ENCODE measurements at places on chromosomes 16 and 17.
A peak's percentile ranks its signal among the peaks of the same experiment; 100 is the strongest.

DNA sequence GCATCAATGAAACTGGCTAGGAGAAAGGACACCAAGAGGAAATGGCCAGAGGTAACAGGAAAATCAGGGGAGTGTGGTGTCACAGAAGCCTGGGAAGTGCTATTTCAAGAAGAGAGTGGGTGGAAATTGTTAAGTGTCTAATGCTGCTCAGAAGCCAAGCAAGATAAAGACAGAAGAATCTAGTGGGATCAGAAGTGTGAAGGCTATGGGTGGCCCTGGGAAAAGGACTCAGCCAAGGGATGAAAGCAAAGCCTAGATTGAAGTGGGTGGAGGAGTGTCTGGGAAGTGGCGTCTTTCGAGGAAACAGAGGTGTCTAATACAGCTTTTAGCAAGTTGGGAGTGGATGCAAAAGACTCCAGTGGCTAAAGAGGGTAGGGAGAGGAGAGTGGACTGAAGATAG, 13.4 kb downstream of the PDZD9 start:
- peaks cover 17% of the 10 kb centered on the region for H3K36me3 ChIP-seq
- no peaks in the 10 kb centered on the region for H3K27me3 ChIP-seq
- no peaks in the 10 kb centered on the region for H3K4me1 ChIP-seq
- H3K4me3 ChIP-seq = no peak overlapping the region

- DNase-seq = no peak
- no peaks in the 10 kb centered on the region for H3K4me1 ChIP-seq
- no peaks in the 10 kb centered on the region for H3K27me3 ChIP-seq
- no peak overlapping the region for H3K4me3 ChIP-seq
- no peaks in the 10 kb centered on the region for H3K36me3 ChIP-seq
Observed at GRCh38 chr17:9537177-9537776, 38.3 kb downstream of the STX8 start.

GRCh38 chr17:29412780-29413565, 22.8 kb downstream of the TAOK1 start:
- no peak overlapping the region for H3K27ac ChIP-seq
- peaks cover 9% of the 10 kb centered on the region for H3K4me1 ChIP-seq

- H3K27ac ChIP-seq = no peak overlapping the region
- no peaks in the 10 kb centered on the region for H3K27me3 ChIP-seq
- H3K4me1 ChIP-seq = no peaks in the 10 kb centered on the region
Observed at GRCh38 chr17:49783071-49783715, 5.3 kb upstream of the KAT7 start.

DNA sequence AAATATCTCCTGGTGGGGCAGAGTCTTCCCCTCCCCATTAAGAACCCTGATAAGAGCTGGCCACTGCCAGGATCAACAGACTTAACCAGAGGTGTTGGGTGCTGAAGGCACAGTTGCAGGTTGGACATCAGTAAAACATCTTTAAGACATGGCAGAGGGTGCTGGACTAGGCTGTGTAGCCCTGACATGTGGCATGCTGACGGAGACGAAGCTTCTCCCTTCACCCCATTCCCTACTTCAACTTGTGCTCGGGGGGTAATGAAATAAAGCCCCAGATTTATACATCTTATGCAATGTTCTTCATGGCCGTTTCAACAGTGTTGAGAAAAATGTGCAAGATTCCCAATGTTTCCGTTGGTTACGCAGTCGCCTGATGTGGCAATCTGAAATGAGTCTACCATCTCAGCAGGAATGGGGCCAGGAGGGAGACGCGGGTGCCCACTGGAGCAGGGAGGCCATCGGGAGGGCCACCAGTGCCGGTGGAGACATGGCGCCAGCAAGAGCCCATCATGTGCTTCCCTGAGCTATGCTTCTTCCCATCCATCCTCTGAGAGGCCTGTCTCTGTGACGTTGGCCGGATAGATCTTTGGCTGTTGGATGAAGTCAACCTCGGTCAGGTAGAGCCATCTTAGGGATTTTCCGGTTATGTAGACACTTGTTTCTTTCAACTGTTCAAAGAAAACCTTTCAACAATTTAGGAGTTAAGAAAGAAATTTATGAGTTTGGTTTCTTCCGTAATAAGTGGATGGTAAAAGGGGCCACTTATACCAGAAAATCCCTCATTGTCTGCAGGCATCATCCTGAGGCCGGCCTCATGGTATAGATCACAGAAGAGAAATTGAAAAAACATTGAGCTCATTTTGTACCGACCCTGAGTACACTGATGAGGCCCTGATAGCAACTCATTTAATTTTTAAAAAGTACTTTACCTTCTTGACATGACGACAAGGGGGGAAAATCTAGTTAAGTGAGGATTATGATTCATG, 6.4 kb downstream of the IRF8 start:
- no peaks in the 10 kb centered on the region for H3K27me3 ChIP-seq
- H3K36me3 ChIP-seq = no peaks in the 10 kb centered on the region
- DNase-seq = no peak
- H3K4me1 ChIP-seq = no peaks in the 10 kb centered on the region
- H3K27ac ChIP-seq = no peak overlapping the region
- no peak overlapping the region for H3K4me3 ChIP-seq

DNA sequence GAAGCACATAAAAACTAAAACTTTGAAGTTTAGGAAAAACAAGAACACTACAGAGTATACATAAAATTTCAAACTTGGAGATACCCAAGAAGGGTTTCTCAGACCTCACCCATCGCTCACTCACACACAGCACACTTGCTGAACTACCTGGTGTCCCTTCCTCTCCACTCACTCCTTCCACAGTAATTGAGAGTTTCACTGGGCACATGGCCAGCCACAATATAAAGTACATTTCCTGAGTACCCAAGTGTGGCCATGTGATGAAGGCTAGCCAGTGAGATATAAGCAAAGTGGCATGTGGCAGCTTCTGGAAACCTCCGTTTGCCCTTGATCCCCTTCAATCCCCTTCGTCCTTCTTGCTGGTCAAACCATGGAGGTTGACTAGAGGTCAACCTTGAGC, 11.9 kb downstream of the TOX3 start:
- no peak overlapping the region for H3K27ac ChIP-seq
- H3K4me1 ChIP-seq = no peaks in the 10 kb centered on the region
- H3K27me3 ChIP-seq = no peaks in the 10 kb centered on the region
- no peak overlapping the region for H3K4me3 ChIP-seq
- DNase-seq = no peak

- no peaks in the 10 kb centered on the region for H3K36me3 ChIP-seq
- no peaks in the 10 kb centered on the region for H3K4me1 ChIP-seq
- H3K27me3 ChIP-seq = no peaks in the 10 kb centered on the region
Observed at GRCh38 chr16:82639666-82640336, 13.0 kb downstream of the CDH13 start.

DNA sequence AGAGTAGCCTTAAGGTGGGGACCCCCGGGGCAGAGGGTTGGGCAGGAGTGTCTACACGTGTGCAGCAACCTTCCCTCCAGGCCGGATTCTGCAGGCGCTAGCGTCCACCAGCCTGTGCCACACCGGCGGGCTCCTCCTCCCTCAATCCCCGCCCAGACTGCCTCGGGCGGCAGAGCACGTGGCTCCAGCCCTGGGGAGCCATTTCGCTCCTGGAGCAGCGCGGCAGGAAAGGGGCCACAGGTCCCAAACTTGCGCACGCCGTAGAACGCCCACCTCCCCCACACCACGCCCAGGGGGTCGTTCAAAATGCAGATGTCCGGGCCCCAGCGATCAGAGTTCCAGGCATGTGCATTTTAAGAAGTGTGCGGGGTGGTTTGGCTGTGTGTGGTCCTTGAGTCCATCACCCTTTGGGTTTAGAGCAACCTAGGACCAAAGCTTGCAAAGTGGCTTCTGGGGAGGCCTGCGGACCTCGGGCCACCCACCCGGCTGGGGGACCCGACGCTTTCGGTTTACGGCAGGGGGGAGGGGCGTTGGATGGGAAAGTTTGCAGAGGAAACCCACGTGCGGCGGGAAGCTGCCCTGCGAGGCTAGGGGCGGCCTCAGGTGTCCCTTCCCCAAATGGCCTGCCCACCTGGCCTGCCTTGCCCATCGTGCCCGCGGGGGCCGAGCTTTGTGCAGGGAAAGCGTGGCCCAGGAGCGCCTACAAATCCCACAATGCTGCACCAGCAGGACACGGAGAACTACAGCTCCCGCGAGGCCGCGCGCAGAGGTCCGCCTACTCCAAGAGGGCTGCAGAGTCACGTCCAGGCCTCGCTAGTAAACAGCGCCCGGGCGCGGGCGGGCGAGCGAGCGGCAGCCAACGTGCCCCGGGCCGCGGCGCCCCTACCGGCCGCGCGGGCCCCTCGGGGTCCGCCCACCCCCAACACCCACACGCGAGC, 1.4 kb downstream of the TFAP4 start:
- H3K36me3 ChIP-seq = no peaks in the 10 kb centered on the region
- no peaks in the 10 kb centered on the region for H3K27me3 ChIP-seq
- H3K27ac ChIP-seq = peak overlapping the region; percentile 79
- DNase-seq = peak; percentile 92
- H3K4me3 ChIP-seq = peak overlapping the region; percentile 91
- H3K4me1 ChIP-seq = peaks cover 7% of the 10 kb centered on the region

- H3K4me3 ChIP-seq = no peak overlapping the region
- no peak overlapping the region for H3K27ac ChIP-seq
- no peaks in the 10 kb centered on the region for H3K4me1 ChIP-seq
- peak; percentile 10 for DNase-seq
- H3K36me3 ChIP-seq = no peaks in the 10 kb centered on the region
Observed at GRCh38 chr16:55643161-55643970, 12.4 kb upstream of the SLC6A2 start.

- no peaks in the 10 kb centered on the region for H3K27me3 ChIP-seq
- no peak for DNase-seq
- H3K4me3 ChIP-seq = no peak overlapping the region
- no peak overlapping the region for H3K27ac ChIP-seq
- no peaks in the 10 kb centered on the region for H3K36me3 ChIP-seq
- peaks cover 15% of the 10 kb centered on the region for H3K4me1 ChIP-seq
Observed at GRCh38 chr16:11333010-11333409, 12.2 kb upstream of the RMI2 start.

DNA sequence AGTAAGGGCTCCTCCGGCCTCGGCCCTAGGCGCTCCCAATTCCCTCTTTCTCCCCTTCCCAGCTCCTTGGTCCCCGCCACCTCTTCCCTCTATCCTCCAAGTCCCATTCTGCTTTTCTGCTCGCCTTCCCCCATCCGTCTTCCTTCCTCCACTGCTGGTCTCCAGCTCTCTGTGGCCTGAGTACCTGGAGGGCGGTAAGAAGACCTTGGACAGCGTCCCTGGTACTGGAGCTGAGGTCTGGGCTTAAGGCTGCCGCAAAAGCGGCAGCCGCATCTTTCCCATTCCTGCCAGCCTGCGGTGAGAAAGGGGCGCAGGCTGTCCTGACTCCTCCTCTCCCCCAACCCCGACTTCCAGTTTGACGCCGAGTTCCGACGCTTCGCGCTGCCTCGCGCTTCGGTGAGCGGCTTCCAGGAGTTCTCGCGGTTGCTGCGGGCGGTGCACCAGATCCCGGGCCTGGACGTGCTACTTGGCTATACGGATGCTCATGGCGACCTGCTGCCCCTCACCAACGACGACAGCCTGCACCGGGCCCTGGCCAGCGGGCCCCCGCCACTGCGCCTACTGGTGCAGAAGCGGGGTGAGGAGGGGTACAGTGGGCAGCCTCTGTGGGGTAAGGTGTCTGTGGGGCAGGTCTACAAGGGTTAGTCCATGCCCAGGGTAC, 471 bp downstream of the PARD6A start:
- H3K36me3 ChIP-seq = no peaks in the 10 kb centered on the region
- no peak overlapping the region for H3K4me3 ChIP-seq
- H3K27me3 ChIP-seq = no peaks in the 10 kb centered on the region
- H3K27ac ChIP-seq = no peak overlapping the region
- peak; percentile 52 for DNase-seq
- peaks cover 25% of the 10 kb centered on the region for H3K4me1 ChIP-seq

GRCh38 chr16:28289048-28289447, 3.3 kb upstream of the SBK1 start:
- no peak overlapping the region for H3K4me3 ChIP-seq
- peaks cover 11% of the 10 kb centered on the region for H3K4me1 ChIP-seq
- H3K27ac ChIP-seq = no peak overlapping the region
- H3K27me3 ChIP-seq = no peaks in the 10 kb centered on the region
- no peak for DNase-seq

GRCh38 chr16:4859900-4860255, 12.6 kb downstream of the UBN1 start:
- no peak overlapping the region for H3K27ac ChIP-seq
- no peak for DNase-seq
- no peak overlapping the region for H3K4me3 ChIP-seq
- no peaks in the 10 kb centered on the region for H3K27me3 ChIP-seq
- peaks cover 39% of the 10 kb centered on the region for H3K36me3 ChIP-seq
